ENCODE measurements at places on chromosomes 4 and X.

DNA sequence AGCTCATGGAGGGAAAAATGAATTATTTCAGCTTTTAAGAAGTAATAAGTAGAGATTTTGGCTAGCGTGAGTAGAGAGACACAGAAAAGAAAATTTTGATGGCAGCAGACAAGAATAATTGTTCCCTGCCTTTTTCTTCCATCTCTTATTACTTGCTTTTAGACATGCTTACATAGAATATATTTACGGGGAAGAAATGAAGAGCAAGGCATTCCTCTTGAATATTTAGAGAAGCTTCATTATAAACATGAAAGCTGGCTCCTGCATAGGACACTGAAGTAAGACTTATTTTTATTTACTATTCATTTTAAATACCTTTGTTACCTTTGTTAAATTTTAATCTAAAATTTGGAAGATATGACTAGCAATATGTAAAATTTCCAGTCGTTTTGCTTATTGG is 32.2 kb downstream of the DCK start:
- DNase-seq: no peak

GRCh38 chr4:110518889-110519490 is 43.0 kb downstream of the ENPEP start:
- no peak for DNase-seq

GRCh38 chr4:38891051-38891983 is 23.7 kb downstream of the FAM114A1 start:
- no peak for DNase-seq

GRCh38 chr4:88533088-88533790 is 9.7 kb upstream of the PYURF start:
- DNase-seq: no peak

- DNase-seq: no peak
These were observed 339.1 kb downstream of the ARHGAP10 start for GRCh38 chr4:148071009-148071408.

DNA sequence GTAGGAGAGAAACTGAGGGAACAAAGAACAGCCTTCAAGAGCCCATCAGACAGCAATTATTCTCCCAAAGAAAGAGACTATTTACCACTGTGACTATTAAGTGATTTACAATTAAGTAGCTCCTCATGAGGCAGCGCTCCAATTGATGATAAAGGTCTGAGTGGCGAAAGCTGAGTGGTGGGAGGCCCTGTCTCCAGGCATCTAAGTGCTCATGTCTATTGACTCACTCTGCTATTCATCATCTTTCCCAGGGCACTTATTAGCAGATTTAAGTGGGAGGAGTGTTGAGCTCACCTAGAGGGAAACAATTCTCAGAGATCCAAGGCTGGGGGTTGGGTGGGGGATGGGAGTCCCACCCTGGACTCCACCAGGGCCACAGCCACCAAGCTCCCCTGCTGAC is 23.3 kb downstream of the AMER1 start:
- no peak for DNase-seq

DNA sequence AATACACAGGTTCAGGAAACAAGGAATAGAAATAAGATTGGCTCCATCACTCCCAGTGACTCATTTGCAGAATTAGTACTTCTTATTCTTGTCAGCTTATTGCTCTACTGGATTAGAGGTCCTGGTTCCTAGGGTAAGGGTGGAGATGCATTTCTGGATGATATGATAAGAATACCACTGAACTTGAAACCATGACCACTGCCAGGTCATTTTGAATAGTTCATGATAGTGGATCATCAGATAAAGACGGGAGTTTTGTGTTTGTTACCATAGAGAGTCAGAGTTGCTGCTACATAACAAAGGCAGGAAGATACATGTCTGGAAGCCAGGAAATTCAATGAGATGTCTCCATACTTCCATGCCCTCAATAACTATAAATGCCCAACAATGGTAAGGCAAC is 109.2 kb upstream of the FAT1 start:
- no peak for DNase-seq

DNA sequence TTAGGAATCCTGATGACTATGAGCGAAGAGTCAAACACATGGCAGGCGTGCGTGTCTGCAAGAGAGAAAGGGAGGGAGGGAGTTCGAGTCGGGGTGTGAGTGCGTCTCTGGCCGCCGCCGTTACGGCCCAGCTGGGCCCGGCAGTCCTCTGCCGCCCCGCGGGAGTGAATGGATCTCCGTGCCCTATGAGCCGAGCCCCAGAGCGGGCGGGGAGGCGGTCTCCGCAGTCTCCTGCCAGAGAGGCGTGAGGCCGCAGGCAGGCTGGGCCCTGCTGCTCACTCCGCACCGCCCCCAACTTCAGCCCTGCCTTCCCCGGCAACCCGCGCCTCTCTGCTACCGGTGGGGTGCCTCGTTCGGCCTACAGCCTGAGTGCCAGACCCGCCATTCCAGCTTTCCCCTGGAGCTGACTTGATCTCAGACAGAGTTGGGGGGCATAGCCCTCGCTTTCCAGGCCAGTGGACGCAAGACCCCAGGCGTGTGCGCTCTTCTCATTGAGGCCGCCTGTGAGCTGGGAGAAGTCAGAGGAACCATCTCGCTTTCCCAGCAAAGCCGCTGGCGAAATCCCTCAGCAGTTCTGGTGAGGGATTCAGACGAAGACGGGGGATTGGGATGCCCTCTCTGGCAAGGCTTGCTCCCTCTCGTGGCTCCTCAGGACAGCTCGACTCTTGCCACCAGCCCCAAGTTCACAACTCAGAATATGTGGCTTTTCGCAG is 1.4 kb downstream of the SLC16A2 start:
- DNase-seq: no peak

DNA sequence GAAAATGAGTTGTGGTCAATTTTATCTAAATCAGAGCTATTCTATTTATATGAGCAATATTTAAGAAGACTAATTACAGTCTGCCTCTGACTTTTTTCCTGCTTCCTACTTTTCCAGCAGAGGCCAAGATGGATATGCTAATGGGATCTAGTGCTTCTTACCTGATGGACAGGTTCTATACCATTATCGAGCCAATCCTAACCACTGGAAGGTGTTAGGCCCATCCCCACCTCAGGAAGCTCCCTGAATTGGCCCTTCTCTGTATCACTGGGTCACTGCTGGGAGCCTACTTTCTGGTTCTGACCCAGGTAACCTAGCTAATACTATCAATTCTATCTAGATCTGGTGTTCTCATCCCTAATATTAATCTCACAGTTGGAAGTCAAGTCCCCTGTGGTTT is 577 bp upstream of the YIPF7 start:
- no peak for DNase-seq

DNA sequence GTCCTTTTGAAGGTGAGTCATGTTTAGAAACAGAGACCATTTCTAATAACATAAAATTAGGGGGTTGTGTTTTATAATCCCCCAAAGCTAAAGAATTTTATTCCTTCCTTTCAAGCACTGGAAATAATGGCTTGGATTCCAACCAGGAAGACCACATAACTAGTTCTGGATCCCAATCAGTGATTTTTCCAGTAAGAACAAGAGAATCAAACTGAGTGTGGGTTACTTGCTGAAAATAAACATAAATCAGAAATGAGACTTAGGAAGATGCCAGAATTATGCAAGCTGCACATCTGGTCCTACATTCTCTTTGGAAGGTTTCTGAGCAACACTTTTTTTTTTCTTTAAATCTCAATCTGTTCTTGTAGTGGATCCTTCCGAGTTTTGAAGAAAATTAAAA is 76.3 kb downstream of the SOWAHB start:
- DNase-seq: no peak

- DNase-seq: peak; percentile 5
These were observed 977 bp downstream of the MAGEE1 start for GRCh38 chrX:76428243-76429130.

- no peak for DNase-seq
These were observed 36.5 kb downstream of the ERVMER34-1 start for GRCh38 chr4:52714597-52715254.

GRCh38 chr4:84691170-84691691 is 108.3 kb downstream of the CDS1 start:
- DNase-seq: no peak

- no peak for DNase-seq
These were observed 28.9 kb upstream of the SMIM31 start for GRCh38 chr4:164725066-164725465.

DNA sequence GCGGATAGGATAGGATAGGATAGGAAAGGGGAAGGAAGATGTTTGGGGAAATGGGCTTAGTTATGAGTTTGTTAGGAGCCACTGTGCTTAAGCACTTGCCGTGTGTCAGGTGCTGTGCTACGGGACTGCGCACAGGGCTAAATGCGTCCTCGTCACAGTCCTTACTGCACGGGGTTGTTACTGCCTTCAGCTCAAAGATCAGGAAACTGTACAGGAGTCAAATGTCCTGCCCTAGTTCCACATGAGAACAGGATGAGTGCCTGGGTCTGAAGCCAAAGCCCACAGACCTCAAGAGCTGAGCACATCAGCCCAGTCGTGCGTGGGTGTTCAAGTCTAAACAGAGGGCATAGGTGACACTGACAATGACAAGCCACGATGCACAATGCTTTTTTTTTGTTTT is 15.0 kb downstream of the ACSL1 start:
- DNase-seq: no peak

DNA sequence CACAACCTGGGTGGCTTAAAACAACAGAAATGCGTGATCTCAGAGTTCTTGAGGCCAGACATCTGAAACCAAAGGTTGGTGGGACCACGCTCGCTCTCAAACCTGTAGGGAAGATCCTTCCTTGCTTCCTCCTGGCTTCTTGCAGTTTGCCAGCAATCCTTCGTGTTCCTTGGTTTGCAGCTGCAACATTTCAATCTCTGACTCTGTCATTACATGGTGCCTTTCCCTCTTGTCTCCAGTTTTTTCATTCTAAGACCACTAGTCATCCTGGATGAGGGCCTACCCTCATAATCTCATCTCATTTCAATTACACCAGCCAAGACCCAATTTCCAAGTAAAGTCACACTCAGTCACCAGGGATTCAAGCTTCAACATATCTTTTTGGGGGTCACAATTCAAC is 388.0 kb downstream of the GPM6A start:
- DNase-seq: no peak

DNA sequence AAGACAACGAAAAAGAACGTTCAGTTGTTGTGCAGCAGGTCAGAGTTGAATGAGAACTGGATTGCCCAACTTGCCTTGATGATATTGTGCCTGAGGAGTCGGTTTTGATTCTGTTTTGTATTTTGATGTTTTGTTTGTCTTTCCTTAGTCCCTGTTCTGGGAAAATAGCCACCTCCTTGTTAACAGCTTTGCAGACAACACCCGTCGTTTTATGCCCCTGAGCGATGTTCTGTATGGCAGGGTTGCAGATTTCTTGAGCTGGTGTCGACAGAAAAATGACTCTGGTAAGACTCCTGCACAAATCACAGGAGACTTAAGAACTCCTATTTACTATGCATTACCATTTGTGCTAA is 4.5 kb downstream of the BST1 start:
- no peak for DNase-seq

- no peak for DNase-seq
These were observed 1.1 kb downstream of the WDR17 start for GRCh38 chr4:176066757-176067156.

Measured in NCI-H1436 (cell line).